AML-193 (cell line): ENCODE measurements at places on chromosomes 12 and 14.
A peak's percentile ranks its signal among the peaks of the same experiment; 100 is the strongest.

DNA sequence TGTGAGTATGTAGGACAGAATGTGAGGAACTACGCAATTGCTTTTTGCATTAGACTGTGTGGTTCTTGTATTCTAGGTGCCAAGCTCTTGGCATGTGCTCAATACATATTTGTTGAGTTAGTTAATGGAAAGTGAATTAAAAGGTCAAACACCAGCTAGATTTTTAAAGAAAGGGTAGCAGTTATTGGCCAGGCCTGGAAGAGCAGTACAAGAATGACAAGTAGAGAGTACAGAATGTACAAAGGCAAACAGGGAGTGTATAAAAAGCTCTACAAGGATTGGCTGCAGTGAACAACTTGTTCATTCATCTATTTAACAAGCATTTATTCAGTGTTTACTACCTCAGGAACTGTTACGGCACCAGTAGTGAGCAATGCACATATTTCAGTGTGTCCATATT, 854.0 kb upstream of the SEL1L start:
- DNase-seq, result no peak

- no peak for DNase-seq
Observed at GRCh38 chr12:40002178-40003169, 103.4 kb downstream of the SLC2A13 start.

DNA sequence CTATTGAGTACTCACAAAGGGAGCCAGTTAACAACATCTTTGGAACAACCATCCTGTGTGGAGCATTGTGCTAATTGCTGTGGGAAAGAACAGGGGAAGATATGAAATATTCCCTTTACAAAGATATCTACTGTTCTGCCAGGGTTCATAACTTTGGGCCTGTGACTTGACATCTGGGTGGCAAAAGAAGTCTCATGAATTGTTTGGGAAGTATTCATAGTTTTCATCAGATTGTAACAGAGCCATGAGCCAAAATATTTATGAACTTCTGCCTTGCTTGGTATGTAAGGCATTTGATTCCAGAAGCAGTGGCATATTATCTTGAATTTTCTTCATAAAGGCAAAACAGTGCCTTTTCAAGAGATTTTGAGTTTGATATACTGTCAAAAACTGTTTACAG, 816.2 kb downstream of the DIO2 start:
- no peak for DNase-seq

DNA sequence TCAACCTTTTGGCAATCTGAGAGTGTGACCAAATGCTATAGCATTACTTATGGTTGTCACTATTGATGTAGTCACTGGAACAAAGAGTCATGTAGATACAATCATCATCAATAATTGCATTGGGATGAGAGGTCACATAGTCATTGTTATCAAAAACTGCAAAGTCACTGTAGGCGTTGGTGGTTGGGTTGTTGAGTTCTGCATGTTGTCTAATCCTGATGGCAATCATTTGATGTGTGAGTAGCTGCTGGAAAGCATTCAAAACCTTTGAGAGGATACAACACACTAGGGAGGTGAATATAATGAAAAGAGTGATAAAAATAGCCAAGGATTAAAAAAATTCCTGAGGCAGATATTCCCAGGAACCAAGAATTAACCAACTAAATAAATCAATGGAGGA, 214.7 kb upstream of the SYT10 start:
- no peak for DNase-seq

- DNase-seq, result no peak
Observed at GRCh38 chr12:109594556-109595317, 21.1 kb downstream of the MVK start.

DNA sequence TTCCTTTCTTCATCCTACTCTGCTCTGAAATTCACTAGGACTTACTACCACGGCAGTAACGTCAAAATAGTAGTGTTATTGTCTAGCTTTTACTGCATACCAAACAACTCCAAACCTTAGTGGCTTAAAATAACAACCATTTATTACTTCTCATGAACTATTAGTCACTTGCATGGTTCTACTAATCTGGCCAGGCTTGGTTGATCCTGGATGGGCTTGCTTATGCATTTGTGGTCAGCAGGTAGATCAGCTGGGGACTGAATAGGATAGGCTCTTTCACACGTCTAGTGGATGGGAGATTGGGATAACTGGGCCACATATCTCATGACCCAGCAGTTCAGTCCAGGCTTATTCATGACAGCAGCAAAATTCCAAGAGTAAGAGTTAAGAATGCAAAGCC, 9.4 kb upstream of the SLC35F4 start:
- DNase-seq, result no peak

GRCh38 chr12:47740606-47741339, 15.5 kb upstream of the ENDOU start:
- DNase-seq, result no peak

DNA sequence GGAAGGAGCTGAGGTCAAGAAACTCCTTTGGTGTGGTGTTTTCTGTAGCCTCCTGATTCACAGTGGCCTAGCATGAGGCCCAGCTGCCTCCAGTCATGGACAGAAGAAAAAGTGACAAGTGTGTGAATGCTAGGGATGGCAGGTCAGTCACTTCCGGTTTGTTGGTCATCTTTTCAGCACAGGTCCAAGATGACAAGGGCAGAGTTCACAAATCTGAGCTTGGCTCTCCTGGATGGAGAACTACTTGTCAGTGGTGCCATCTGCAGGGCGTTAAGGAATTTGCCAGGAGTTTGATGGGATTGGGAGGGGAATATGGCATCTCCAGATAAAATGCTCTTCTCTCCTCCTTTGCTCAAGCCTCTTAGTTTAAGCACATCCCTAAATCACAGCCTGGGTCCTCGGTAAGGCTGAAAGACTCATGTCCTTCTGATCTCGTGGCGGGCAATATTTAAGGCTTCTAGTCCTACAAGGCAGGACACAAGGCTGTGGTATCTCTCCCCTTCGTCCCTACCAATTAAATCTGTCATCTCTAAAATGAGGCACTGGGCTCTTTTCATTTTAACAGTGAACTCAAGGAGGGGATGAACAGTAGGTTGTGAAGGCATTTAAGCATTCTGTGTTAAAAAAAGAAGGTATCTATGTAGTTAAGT, 10.0 kb downstream of the TUBA1B start:
- peak; percentile 22 for DNase-seq

- DNase-seq, result no peak
Observed at GRCh38 chr12:3202734-3203446, 125.7 kb downstream of the TSPAN9 start.

DNA sequence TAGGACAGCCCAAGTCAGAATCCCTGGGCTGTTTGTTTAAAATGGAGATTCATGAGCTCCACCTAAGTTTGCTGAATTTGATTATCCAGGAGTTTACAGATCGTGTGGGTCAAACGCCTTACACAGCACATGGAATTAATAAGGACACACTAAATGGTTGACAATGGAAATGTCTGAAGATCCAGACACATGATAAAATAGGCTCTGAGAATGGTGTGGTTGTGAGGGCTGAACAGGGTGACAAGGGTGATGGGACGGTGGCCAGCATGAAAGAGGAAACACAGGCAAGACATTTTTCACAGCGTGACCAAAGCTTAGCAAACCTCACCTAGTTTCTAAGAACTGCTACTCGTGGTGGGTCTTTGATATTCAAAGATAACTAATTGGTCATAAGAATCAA, 12.5 kb downstream of the VWF start:
- no peak for DNase-seq

- DNase-seq, result no peak
Observed at GRCh38 chr14:21203470-21204166, 47.8 kb upstream of the OR5AU1 start.

DNA sequence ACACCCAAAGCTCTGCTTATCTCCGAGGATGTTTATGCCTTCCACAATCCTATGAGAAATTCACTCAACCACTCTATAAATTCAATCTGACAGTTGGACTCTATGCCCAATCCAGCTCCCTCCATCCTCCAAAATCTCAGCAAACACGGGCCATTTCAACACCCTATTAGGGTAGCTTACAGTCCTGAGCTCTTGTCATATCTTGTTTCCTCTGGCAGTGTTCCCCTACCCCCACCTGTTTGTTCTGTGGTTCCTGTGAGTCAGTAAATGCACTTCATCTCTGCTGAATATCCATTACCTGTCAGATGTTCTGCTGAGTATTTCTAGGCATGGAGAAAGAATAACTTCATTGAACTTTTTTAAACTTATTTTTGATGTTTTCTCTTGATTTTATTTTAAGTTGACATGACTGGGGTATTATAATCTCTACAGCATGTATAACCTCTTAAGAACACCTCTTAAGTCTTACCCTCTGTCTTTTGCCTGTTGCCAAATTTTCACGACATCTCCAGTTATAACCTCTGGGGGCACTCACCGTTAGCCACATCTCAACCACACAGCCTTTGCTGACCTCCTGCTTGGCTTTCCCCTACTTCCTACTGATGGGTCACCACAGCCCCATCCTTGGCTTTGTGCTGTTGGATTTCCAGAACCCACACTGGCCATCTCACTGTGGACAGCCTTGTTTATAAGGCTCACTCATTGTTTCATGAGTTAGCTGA, 317.0 kb upstream of the TMPO start:
- no peak for DNase-seq

- DNase-seq, result no peak
Observed at GRCh38 chr12:3869865-3870264, 3.3 kb downstream of the PARP11 start.

GRCh38 chr12:119071176-119071575, 89.8 kb downstream of the SRRM4 start:
- no peak for DNase-seq

DNA sequence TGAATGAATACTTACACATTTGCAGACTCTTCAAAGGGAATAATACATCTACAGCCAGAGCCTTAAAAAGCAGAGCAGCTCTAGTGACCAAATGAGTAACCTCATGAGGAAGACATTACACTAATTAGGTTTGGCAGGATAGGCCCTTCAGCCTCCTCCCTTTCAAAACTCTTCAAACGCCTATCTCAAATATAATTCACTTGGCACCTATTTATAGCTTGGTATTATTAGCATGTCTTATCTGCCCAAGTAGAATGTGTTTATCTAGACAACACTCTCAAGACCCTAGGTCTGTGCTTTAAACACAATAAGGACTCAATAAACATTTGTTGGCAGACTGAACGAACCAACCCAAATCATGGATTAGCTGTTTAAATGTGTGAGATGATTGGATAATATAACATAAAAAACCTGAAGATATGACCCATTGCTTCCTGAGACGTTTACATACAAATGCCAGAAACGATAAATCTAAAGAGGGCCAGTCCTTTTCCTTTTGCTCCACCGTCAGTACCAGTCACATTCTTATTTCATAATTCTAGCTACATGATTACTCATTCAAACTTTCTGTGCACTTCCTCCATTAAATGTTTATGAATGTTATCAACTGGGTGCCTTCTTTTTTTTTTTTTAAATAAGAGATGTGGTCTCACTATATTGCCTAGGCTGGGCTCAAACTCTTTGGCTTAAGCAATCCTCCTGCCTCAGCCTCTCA, 123.3 kb downstream of the CEP83 start:
- DNase-seq, result peak; percentile 8

DNA sequence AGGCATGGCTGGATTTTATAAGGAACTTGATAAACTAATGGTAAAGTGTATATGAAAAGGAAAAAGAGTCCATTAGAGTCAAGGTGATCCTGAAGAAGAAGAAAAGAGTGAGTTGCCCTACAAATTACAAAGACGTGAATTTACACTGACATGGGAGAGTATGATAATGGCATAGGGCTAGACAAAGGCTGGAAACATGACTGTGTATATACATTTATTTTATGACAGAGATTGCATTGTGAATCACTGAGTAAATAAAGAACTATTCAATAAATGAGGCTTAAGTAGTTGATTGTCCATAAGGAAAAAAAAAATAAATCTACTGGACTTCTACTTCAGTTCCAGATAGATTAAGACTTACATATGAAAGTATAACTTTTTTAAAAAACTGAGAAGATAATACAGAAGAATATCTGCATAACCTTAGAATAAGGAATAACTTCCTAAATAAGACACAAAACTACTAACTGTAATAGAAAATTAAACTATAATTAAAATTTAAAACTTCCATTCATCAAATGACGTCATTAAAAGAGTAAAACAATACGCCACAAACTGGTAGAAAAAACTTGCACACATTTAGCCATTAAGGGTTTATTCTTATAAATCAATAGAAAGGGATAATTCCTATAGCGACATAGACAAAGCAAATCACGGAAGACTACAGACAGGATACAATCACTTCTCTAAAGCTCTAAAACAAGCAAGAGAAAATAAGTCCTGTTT, 278.5 kb downstream of the NOVA1 start:
- DNase-seq, result no peak

DNA sequence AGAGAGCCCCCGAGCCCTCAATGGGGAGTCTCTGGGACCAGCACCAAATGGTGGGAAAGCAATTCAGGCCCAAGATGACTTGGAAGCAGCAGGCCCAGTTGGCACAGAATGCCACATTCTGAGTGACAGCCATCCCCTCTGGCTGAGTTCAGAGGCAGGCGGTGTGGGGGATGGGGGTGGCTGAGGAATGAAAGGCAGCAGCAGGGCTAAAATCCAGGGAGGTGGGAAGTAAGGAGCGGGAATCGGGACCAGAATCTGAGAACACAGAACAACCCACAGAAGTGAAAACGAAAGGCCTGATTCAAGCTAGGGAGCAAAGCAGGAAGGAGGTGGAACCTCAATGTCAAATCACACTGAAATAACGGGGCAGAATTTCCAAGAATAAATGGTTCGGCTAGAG, 171.2 kb downstream of the CALM1 start:
- no peak for DNase-seq

GRCh38 chr12:12881151-12881909, 10.0 kb upstream of the GPRC5A start:
- DNase-seq, result no peak
